Effector memory CD4-positive, alpha-beta T cell (primary cell): ENCODE measurements at places on chromosomes 13 and 19.

- DNase-seq, result no peak
- no peak overlapping the region for H3K27ac ChIP-seq
- no peaks in the 10 kb centered on the region for H3K36me3 ChIP-seq
- peaks cover 9% of the 10 kb centered on the region for H3K4me1 ChIP-seq
- no peaks in the 10 kb centered on the region for H3K27me3 ChIP-seq
- H3K4me3 ChIP-seq, result no peak overlapping the region
Measured at GRCh38 chr19:17243211-17243829, 2.4 kb downstream of the NR2F6 start.

DNA sequence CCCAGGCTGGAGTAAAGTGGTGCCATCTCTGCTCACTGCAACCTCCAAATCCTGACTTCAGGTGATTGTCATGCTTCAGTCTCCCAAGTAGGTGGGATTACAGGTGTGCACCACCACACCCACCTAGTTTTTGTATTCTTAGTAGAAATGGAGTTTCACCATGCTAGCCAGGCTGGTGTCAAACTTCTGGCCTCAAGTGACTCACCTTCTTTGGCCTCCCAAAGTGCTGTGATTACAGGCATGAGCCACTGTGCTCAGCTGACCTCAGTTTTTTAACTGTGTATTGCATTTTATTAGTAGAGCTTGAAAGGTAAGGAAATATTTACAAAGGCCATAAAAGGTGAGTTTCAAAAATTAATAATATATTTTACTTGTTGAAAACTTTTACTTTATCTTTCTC, 2.3 kb downstream of the ZNF726 start:
- no peak overlapping the region for H3K4me3 ChIP-seq
- no peaks in the 10 kb centered on the region for H3K4me1 ChIP-seq
- no peak overlapping the region for H3K27ac ChIP-seq
- no peaks in the 10 kb centered on the region for H3K36me3 ChIP-seq

GRCh38 chr13:81609335-81609734, 1268.4 kb upstream of the SPRY2 start:
- H3K36me3 ChIP-seq, result no peaks in the 10 kb centered on the region
- no peak for DNase-seq
- H3K27ac ChIP-seq, result no peak overlapping the region
- H3K4me3 ChIP-seq, result no peak overlapping the region
- no peaks in the 10 kb centered on the region for H3K27me3 ChIP-seq

GRCh38 chr19:17722655-17723240, 3.5 kb downstream of the MAP1S start:
- peaks cover 27% of the 10 kb centered on the region for H3K4me1 ChIP-seq
- H3K27me3 ChIP-seq, result no peaks in the 10 kb centered on the region
- no peak overlapping the region for H3K27ac ChIP-seq
- H3K4me3 ChIP-seq, result no peak overlapping the region
- DNase-seq, result no peak

GRCh38 chr19:2575734-2576481, 100.0 kb downstream of the GADD45B start:
- no peak overlapping the region for H3K27ac ChIP-seq
- no peak for DNase-seq
- H3K36me3 ChIP-seq, result no peaks in the 10 kb centered on the region
- no peak overlapping the region for H3K4me3 ChIP-seq

- DNase-seq, result no peak
- H3K4me1 ChIP-seq, result peaks cover 5% of the 10 kb centered on the region
- H3K36me3 ChIP-seq, result peaks cover 8% of the 10 kb centered on the region
- no peak overlapping the region for H3K4me3 ChIP-seq
Measured at GRCh38 chr13:97460004-97460775, 26.2 kb downstream of the RAP2A start.

GRCh38 chr19:11164879-11165406, 9.4 kb upstream of the SPC24 start:
- no peak for DNase-seq
- H3K27ac ChIP-seq, result no peak overlapping the region
- no peaks in the 10 kb centered on the region for H3K27me3 ChIP-seq
- H3K36me3 ChIP-seq, result no peaks in the 10 kb centered on the region

DNA sequence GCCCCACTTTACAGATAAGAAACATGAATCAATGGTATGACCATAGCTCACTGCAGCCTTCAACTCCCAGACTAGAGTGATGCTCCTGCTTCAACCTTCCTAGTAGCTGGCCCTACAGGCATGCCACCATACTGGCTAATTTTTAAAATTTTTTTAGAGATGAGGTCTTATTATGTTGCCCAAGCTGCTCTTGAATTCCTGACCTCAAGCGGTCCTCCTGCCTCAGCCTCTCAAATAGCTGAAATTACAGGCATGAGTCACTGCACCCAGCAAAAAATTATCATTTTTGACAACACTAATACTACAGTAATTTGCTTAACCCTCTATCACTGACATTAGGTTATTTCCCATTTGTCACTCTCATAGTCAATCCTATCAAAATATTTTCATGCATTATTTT, 14.7 kb downstream of the CAB39L start:
- H3K27me3 ChIP-seq, result no peaks in the 10 kb centered on the region
- H3K4me1 ChIP-seq, result no peaks in the 10 kb centered on the region
- DNase-seq, result no peak
- H3K4me3 ChIP-seq, result no peak overlapping the region
- H3K36me3 ChIP-seq, result no peaks in the 10 kb centered on the region
- no peak overlapping the region for H3K27ac ChIP-seq
